ENCODE measurements at places on chromosomes 3 and 15. TPM values are rescaled to one million over a fixed set of nuclear protein-coding genes. Genes with fewer than 3 reads are reported as not detected.
A peak's percentile ranks its signal among the peaks of the same experiment; 100 is the strongest.

The RCN2 gene
- 45.7 TPM for polyA plus RNA-seq

GRCh38 chr3:74089814-74090213 lies 465.1 kb upstream of the PDZRN3 start:
- no peak for DNase-seq

GRCh38 chr3:25547943-25548674 lies 116.6 kb downstream of the TOP2B start:
- DNase-seq, result no peak

DNA sequence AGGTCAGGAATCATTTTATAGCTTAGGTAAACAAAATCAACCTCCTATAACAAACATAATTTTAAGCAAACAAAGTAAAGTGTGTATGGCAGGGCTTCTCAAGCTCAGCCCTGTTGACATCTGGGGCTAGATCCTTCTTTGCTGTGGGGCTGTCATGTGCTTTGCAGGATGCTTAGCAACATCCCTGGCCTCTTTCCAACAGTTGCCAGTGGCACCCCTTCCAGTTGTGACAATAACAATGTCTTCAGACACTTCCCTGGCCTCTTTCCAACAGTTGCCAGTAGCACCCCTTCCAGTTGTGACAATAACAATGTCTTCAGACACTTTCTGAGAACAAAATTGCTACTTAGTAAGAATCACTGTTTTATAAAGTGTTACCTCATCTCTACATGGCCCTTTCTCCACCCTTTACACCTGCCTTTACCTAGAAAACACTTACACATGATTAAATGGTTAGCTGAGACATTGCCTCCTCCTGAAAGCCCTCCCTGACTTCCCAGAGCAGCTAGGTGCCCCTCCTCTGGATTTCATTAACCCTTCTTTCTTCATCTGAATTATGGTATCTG lies 194.0 kb upstream of the LMCD1 start:
- peak; percentile 19 for DNase-seq

The SSR3 gene
- 85.2 TPM for polyA plus RNA-seq

DNA sequence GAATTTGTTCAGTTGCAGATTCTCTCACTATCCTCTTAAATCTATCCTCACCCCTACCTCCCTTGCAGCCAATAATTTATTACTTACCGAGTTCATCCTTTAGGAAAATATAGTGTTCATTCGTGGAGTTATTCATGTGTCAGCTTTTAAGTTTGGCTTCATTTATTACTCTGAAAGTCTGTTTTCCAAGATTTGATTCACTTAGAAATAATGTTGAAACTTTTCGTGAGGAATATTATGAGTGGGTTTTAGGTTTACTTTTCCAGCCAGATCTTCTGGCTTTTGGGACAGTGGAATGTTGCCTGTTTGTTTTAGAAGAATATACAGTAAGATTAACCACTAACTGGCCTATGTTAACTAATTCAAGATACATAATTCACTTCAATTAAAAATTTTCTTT lies 161.0 kb upstream of the CGNL1 start:
- DNase-seq, result no peak

GRCh38 chr3:53829605-53830004 lies 16.6 kb downstream of the CHDH start:
- no peak for DNase-seq

The LMCD1 gene
- not detected for polyA plus RNA-seq

- DNase-seq, result no peak
These were observed 77.3 kb downstream of the SMAD3 start for GRCh38 chr15:67142767-67143100.

The ACOX2 gene
- not detected for polyA plus RNA-seq

GRCh38 chr15:99932676-99933402 lies 199.6 kb upstream of the LYSMD4 start:
- DNase-seq, result no peak

The CLRN1 gene
- polyA plus RNA-seq, result not detected

The HGD gene
- polyA plus RNA-seq, result not detected

The ANKRD34C gene
- polyA plus RNA-seq, result not detected

DNA sequence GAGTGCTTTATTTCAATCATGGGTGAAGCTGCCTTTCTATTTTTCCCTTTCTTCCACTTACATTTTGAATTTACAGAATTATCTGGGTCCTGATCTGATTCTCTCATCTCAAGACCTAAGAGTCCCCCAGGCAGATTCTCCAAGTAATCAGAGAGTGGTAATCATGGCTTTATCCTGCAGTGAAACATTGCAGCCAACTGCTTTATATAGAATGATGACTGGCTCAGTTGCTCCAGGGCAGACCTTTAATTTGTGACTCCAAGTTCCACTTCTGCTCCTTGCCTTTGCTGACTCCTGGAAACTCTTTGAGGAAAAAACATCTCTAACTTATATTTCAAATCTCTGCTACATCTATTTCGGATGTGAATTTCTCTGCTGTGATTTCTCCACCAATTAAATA lies 25.5 kb upstream of the NPTN start:
- no peak for DNase-seq

GRCh38 chr3:176262071-176262470 lies 935.2 kb downstream of the TBL1XR1 start:
- DNase-seq, result no peak

DNA sequence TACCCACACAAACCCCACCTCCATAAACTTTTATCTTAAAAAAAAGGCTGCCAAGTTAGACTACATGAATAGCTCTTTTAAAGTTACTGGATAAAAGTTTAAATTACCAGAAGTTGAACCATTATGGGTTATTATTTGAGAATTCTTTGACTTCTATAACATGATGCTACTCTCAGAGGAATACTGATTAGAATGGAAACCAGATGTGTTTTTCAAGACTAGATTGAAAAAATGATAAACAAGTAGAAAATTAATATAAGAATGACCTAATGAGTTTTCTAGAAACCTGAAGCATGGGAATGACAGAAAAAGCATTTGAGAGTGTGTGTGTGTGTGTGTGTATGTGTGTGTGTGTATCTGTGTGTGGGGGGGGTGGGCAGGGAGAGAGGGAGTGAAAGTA lies 12.4 kb upstream of the FGF7 start:
- no peak for DNase-seq

The DAZL gene
- polyA plus RNA-seq, result not detected

DNA sequence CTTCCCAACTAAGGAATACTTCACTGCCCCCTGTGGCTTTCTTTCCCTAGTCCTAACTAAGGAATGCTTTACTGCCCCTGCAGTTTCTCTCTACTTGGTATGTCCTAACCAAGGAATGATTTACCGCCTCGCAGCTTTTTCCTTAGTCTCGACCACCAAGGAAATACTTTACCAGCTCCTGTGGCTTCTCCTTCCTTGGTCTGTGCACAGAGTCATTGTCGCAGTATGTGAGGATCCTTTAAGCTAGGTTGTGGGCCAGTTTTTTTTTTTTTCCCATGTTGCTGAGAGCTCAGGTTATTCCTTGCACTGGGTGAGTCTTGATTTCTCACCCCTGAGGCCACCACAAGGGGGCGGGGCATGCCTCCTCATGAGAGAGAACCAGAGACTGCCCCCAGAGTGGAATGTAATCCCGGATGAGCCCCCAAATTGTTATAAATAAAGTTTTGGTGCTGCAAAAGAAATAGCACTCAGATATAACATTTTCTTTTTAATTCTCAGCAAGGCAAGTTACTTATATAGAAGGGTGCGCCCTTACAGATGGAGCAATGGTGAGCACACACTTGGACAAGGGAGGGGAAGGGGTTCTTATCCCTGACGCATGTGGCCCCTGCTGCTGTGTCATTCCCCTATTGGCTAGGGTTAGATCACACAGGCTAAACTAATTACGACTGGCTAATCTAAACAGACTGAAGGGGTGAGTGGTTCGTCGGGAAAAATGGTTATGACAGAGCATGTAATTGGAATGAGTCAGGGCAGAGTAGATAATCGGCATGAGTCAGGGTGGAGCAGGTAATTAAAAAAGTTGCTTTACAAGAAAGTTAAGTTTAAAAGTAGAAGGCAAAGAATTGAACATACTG lies 27.0 kb downstream of the NDUFB4 start:
- no peak for DNase-seq

Measured in naive thymus-derived CD4-positive, alpha-beta T cell (primary cell).